ENCODE measurements at places on chromosomes 16 and 17.

DNA sequence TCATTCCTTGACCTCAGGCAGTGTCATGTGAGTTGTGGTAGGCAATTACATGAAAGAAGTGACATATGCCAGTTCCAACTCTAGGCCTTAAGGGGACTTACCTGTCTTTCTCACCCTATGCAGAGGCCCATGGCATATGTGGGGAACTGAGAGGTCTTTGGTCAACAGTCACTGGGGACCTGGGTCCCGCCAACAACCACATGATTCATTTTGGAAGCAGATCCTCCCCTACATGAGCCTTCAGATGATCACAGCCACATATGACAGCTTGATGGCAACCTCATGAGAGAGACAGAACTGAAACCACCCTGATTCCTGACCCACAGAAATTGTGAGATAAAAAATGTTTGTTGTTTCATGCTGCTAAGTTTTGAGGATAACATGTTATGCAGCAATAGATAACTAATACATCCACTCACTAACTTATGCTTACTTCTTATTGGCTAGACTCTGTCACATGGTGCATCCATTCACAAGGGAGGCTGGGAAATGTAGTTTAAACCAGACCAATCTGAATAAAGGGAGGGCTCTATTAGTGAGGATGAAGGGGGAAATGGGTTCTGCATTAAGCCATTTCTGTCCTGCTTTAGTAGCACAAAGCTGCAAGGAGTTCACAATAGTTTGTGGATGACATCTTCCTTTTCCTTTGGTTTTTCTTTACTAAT lies 298.2 kb downstream of the HAPSTR1 start:
- no peak for DNase-seq

DNA sequence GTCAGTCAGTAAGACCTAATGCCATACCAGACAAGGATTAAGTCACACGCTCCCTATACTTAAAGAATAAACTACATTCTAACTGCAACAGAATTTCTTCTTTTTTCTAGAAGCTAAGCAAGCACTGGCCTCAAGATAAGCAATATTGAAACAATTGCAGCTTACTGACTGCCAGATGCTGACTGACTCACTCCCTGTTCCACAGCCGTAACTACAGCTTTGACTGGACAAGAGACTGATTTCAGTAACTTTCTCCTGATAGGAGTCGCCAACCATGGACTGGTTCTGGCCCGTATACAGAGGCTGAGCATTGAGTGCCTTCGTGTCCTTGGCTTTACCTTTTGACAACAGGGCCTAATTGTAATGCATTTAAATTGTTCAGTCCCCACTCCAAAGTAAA lies 67.9 kb downstream of the TRIM37 start:
- DNase-seq = no peak

DNA sequence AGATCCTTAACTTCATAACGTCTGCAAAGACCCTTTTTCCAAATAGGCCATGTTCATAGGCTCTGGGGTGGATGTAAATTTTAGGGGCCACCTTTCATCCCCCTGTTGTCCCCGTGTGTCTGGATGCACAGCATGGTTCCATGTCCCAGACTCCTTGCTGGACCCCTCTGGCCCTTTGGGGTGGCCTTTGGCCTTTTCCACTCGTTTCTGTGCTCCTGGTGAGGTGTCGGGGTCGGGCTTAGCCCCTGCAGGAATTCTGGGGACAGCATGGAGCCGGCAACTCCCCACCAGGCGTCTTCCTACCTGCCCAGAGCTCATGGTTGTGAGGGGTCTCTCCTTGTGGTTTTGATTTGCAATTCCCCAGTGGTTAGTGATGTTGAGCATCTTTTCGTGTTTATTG lies 183.5 kb downstream of the SEC14L1 start:
- peak; percentile 30 for DNase-seq

GRCh38 chr16:51753467-51754127 lies 602.5 kb upstream of the SALL1 start:
- DNase-seq = no peak

DNA sequence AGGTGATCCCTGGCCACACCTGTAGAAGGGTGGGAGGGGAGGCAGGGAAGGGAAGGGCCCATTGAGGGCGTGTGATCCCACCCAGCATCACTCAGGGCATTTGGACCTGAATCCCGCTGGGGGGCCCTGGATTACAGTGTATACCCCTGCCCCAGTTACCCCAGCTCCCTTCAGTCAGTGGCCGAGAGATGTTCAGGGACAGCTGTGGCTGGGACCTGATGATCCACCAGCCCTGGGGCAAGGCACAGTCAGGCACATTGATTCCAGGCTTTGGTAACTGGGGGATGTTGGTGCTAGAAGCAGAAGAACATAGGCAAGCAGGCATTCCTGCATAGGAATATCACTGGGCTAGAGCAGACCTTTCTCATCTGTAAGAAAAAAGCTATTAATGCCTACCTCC lies 170.3 kb downstream of the FOXL1 start:
- no peak for DNase-seq

GRCh38 chr17:73290399-73291259 lies 21.2 kb downstream of the CDC42EP4 start:
- no peak for DNase-seq

DNA sequence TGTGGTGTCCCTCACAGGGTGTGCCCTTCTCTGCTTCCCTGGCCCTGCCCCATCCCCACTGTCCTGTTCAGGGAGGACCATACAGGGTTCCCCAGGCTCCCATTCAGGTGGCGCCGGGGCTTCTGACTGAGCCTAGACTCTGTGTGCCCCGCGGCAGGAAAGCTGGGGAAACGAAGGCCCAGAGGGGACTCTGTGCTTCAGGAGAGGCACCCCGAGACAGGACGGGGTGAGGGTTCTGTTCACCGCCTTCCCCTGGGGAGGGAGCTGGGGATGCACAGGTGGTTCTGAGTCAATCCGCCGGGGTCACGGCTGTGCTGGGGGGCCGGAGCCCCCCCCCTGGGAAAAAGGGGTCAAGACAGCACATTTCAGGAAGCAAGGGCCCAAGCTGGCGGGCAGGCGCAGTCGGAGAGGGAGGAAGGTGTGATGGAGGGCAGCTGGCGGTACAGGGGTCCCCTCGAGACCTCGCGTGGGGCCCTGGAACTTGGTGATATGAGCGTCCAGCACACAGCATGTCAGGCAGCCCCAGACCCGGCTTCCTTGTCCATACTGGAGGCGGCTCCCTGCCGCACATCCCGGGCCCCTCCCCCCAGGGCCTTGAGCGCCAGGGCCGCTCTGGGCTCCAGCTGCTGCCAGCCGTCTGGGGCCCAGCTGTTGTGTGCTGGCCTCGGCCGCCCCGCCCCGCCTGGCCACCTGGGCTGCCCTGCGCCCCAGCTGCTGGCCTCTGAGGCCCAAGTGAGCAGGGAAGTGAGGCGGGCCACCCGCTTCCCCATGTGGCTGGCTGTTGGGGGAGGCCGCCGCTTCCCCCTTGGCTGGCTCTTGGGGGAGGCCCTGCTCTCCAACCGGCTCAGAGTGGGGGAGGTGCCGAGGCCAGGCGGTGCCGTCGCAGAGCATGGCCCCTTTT lies 5.6 kb upstream of the NOTUM start:
- DNase-seq = no peak

DNA sequence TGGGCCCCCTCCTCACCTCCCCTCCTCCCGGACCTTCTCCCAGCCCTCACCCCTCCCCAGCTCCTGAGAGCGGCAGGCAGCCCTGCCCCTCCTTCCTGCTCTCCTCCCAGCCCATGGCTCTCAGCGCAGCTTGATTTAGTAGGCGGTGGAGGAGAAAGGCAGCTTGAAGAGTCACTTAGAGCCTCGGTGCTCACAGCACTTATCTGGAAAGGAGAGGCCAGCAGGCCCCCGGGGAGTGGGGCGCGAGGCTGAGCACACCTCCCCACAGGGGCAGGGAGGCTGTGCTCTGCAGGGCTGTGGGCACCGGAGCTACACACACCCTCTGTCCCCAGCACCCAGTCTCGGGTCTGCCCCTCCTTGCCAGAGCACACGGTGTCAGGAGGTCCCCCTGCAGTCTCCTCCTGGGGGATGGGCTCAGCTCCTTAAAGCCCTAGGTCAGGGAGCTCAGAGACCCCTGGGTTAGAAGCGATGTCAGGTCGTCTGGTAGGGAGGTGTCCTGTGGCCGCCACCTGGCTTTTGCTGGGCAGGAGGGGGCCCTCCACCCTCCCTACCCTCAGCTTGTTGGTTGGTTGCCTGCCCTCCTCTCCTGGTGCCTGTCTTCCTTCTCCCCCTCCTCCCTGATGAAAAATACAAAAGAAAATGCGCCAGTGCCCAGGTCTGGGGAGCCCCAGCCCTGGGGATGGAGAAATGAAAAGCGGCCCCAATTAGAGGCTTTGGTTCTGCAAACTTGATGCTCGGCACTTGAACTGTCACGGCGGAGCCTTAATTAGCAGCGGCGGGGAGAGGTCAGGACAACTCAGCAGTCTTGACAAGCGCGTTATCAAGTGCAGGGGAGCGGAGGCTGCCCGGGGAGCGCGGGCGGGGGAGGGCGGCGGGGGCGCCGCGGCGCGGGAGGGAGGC lies 151.1 kb upstream of the GSE1 start:
- DNase-seq = peak; percentile 65

DNA sequence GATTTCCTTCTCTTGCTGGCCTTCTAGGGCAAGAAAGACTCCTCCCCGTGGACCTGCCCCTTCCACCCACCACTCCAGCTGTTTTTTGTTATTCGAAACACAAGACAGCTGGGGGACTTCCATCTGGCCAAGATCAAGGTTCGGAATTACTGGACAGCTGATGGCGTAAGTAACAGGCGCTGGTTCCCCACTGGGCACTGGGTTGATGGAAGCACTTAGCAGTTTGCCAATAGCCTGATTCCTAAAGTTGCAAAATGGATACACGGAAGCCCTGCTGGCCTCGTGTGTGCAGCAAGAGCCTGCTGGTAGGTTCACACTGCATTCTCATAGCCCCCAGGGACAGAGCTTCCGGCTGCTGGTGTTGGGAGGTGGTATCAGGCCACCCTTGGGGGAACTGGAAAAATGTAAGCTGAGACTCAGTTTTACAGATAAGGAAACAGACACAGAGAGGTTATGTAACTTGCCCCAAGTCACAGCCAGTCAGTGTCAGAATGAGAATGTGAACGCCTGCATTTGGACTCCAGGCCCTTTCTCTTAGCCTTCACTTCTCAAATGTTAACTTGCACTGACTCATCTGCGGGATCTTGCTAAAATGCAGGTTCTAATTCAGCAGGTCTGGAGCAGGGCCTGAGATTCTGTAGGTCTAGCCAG lies 171.7 kb downstream of the KATNIP start:
- DNase-seq = peak; percentile 76

DNA sequence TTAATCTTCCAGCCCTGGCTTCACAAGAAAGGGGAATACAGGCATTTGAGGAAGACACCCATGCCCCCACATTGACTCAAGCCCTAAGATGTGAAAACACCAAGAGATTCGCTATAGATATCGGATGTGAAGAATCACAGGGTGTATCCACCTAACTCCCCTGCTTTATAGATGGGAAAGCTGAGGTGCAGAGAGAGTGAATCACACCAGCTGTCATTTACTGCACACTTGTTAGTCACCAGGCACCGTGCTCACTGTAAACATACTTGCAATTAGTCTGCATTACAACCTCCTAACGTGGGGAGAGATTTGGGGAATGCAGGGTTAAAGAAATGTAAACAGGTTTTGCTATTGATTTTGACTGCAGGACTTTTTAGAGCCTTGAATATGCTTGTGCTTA lies 325.5 kb downstream of the C16orf95 start:
- no peak for DNase-seq

DNA sequence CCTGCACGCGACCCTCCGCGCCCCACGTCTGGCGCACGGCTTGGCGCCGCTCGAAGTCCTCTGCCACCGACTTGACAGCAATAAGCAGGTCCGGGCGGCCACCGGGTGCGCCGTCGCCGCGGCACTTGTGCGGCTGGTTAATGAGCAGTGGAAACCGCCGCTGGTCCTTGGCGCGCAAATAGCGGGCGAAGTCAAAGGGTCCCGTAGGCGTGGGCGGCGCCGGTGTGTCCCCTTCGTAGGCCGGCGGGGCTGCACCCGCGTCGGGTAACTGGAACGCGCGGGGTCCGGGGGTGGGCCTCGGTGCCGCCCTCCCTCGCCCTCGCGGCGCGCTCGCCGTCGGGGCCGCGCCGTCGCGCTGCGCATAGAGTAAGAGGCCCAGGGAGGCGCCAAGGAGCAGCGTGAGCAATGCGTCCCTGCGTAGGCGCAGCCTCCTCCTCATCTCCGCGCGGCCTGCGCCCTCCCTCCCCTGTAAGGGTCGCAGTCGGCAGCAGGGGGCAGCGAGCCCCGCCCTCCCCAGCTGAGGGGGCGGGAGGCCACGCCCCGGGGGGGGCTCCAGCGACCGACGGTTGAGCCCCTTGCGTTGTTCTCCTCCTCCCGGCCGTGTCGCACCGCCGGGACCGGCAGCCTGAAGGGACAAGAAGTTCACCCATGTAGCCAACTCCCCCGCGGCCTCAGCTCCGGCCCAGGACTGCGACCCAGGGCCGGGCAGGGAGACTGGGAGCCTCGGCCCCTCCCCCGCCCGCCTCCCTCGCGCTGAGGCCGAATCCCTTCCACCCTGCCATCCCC lies 558 bp downstream of the B3GNT9 start:
- peak; percentile 69 for DNase-seq

DNA sequence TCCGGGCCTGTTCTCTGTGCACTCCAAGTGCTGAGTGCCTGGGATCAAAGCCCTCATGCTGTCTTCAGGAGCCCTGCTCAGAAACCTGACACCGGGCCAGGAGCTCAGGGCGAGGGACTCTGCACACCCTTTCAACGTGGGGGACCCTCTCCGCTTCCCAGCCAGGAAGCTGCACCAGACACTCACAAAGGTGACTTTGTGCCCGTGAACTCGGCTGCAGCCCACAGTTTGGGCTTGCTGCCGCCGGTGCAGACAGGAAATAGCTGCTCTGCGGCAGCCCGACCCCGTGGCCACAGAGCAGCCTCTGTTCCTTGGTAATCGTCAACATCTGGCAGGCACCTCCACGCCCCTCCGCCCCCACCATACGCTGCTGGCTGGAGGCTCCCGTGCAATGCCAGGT lies 93.4 kb upstream of the METRNL start:
- DNase-seq = no peak

- DNase-seq = peak; percentile 12
Measured at GRCh38 chr16:82995924-82996441, 369.2 kb downstream of the CDH13 start.

DNA sequence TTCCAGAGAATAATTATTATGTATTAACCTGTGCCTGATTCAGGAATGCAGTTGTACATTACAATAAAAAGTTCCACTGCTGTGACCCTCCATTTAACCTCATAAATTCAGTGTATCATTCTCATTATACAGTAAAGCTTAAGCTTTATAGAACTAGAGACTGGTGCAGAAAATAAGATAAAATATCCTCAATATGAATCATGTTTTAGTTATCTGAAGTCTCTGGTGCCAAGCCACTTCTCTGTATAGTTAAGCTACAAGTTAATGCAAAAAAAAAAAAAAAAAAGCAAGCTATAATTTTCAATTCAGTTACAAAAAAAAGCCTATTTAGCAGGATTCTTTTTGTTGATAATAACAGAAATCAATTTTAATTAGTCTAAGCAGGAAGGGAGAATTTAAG lies 22.4 kb upstream of the SMIM36 start:
- no peak for DNase-seq

All from uterus (tissue), 4 donors.